Liver (tissue), 10 donors: ENCODE measurements at places on chromosomes 5 and 9. TPM values are rescaled to one million over a fixed set of nuclear protein-coding genes. Genes with fewer than 3 reads are reported as not detected.

DNA sequence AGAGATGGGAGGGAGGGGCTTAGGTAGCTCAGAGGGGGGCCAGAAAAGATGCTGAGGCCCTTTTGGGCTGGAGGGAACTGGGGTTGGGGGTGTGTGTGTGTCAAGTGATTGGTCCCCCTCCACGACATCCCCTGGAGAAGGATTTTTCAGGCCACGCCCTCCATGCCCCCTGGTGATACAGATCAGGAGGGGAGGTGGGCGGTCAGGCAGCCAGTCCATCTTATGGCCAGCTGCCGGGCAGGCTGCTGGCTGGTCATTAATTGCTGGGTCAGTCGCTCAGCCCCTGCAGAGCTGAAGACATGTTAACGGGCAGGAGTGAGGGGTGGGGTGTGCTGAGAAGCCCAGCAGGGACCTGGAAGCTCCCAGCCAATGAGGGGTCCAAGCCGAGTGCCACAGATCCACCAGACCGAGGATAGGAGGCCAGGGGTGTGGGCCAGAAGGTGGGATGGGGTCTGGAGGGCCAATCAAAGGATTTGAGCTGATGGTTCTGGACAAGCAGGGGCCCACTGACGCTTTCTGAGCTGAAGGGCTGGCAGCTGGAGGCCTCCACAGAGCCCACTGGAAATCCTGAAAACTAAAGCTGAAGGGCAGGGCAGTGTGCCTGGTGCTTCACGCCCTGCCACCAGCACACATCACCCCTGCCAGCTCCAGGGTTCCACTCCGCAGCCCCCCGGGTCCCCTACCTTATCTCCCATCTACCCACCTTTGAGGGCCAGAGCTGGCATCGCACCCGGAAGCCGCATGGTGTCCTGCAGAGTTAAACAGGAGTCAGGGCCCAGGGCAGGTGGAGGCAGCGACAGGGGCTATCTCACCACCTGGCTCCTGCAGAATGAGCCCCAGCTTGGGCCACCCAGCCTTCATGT lies 19.1 kb downstream of the PDGFRB start:
- peak overlapping the region; percentile 87 for H3K27ac ChIP-seq
- no peak for DNase-seq
- H3K4me3 ChIP-seq, result no peak overlapping the region
- no peaks in the 10 kb centered on the region for H3K36me3 ChIP-seq
- H3K4me1 ChIP-seq, result peaks cover 33% of the 10 kb centered on the region

GRCh38 chr5:39547553-39548154 lies 122.9 kb upstream of the DAB2 start:
- H3K27ac ChIP-seq, result no peak overlapping the region
- no peaks in the 10 kb centered on the region for H3K36me3 ChIP-seq
- H3K27me3 ChIP-seq, result no peaks in the 10 kb centered on the region
- no peaks in the 10 kb centered on the region for H3K4me1 ChIP-seq
- no peak overlapping the region for H3K4me3 ChIP-seq

SLC36A3 gene
- not detected for total RNA-seq

DNA sequence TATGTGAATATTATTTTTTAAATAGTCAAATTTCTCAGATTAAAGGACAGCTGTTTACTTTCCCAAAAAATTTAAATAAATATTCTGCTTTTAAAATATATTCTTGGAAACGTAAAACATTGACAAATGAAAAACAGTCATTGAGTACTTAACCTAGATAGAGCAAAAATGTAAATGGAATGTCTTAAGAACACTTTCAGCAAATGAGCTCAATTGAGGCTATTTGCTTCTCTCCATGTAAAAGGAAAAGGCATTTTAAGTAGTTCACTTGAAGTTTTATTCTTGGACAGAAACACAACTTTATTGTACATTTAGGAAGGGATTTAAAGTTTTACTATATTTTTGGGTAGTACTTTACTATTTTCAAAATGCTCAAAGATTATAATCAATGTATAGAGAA lies 983.6 kb upstream of the TYRP1 start:
- no peak for DNase-seq
- no peak overlapping the region for H3K4me3 ChIP-seq
- no peaks in the 10 kb centered on the region for H3K4me1 ChIP-seq

DNA sequence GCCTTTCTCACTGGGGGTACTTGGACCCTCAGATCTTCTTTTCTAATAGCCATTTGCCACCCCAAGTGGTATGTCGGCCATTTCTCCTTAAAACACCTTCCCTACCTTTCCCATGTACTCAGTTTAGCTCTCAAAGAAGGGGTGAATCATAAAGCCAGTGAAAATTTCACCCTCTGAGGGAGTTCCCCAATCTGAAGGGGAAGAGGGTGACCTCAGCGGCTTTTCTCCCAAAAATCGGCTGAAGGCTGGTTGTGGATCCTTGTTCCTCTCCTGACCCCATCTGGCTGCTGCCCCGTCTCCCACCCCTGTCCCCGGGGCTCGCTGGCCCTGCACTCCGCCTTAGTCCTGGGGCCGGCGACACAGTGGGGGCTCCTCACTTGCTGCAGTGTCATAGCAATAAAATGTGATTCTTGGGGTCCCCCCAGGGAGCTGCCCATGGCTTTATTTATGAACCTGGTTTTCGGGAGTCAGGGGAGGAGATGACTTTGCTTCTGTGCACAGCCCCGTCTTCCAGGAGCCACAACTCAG lies 17.3 kb upstream of the LTC4S start:
- no peaks in the 10 kb centered on the region for H3K4me1 ChIP-seq
- no peak for DNase-seq
- no peak overlapping the region for H3K27ac ChIP-seq

RNF183 gene
- not detected for total RNA-seq

DCTN3 gene
- 51.9 TPM for total RNA-seq

GRCh38 chr9:121437891-121438290 lies 61.8 kb downstream of the GGTA1 start:
- H3K36me3 ChIP-seq, result no peaks in the 10 kb centered on the region
- no peak for DNase-seq
- H3K4me3 ChIP-seq, result no peak overlapping the region
- H3K4me1 ChIP-seq, result no peaks in the 10 kb centered on the region
